ENCODE measurements at places on chromosomes 6 and 20. TPM values are rescaled to one million over a fixed set of nuclear protein-coding genes. Genes with fewer than 3 reads are reported as not detected.

TNFRSF6B gene
- 2.0 TPM for total RNA-seq

LY6G6F gene
- not detected for total RNA-seq

ZKSCAN4 gene
- 6.0 TPM for total RNA-seq

NMBR gene
- not detected for total RNA-seq

LY6G5B gene
- 18.0 TPM for total RNA-seq

SLC22A7 gene
- total RNA-seq, result not detected

TRIM31 gene
- total RNA-seq, result not detected

KCNK16 gene
- not detected for total RNA-seq

LAMA5 gene
- total RNA-seq, result 30.9 TPM

DNA sequence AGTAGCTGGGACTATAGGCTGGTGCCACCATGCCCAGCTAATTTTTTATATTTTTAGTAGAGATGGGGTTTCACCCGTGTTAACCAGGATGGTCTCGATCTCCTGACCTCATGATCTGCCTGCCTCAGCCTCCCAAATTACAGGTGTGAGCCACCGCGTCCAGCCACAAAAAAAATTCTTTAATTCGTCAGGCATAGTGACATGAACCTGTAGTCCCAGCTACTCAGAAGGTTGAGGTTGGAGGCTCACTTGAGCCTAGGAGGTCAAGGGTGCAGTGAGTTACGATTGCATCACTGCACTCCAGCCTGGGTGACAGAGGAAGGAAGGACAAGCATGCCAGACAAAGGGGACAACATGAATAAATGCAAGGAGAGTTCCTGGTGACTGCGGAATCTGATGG, 19.5 kb upstream of the ASXL1 start:
- H3K4me1 ChIP-seq, result no peaks in the 10 kb centered on the region
- no peak for DNase-seq
- no peak overlapping the region for H3K4me3 ChIP-seq
- no peaks in the 10 kb centered on the region for H3K27me3 ChIP-seq
- no peaks in the 10 kb centered on the region for H3K36me3 ChIP-seq

DNA sequence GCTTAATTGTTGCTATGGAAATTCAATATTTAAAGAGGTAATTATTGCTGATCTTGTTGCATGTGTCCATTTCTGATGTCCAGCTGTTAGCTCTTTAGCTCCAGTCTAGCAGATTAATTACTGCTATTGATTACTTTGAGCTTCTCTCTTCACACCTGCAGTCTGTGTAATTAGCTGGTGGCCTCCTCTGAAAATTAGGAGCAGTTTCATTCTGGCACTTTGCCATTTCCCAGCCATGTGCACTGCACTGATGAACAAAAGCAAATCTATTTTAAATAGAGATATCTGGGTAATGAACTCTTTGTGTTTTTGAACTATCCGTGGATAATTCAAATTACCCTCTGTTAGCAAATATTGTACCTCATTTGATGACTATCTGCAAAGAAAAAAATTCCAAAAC, 275.9 kb downstream of the RNF144B start:
- DNase-seq, result no peak
- no peak overlapping the region for H3K27ac ChIP-seq
- H3K27me3 ChIP-seq, result no peaks in the 10 kb centered on the region
- H3K36me3 ChIP-seq, result no peaks in the 10 kb centered on the region

- no peak for DNase-seq
- H3K36me3 ChIP-seq, result no peaks in the 10 kb centered on the region
- H3K27ac ChIP-seq, result no peak overlapping the region
- no peak overlapping the region for H3K4me3 ChIP-seq
These were observed 62.7 kb upstream of the SULF2 start for GRCh38 chr20:47847884-47848485.

DNA sequence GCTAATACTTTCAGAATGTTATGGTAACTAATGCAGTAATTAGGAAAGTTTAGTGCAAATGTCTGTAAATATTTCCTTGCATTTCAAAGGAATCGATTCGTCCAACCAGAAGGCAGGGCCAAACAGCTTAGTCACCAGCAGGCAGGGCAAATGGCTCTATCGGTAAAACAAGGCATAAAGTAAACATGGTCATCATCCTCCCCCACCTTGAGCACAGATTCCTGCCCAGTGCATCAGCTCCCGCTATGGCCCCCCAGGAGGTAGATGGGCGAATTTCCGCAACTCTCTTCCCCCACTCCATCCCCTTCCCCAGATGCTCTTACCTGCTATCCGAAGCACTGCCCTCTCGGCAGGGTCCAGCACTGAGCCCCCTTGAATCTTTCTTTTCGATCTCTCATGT, 103.8 kb upstream of the BEND6 start:
- no peaks in the 10 kb centered on the region for H3K27me3 ChIP-seq
- H3K4me1 ChIP-seq, result peaks cover 5% of the 10 kb centered on the region
- no peaks in the 10 kb centered on the region for H3K36me3 ChIP-seq

GRCh38 chr6:107460083-107460631, 793 bp upstream of the PDSS2 start:
- H3K27me3 ChIP-seq, result no peaks in the 10 kb centered on the region
- peak overlapping the region; percentile 15 for H3K27ac ChIP-seq
- no peak for DNase-seq
- H3K4me3 ChIP-seq, result peak overlapping the region; percentile 92
- H3K4me1 ChIP-seq, result peaks cover 4% of the 10 kb centered on the region

- no peak for DNase-seq
- H3K4me1 ChIP-seq, result no peaks in the 10 kb centered on the region
- H3K4me3 ChIP-seq, result no peak overlapping the region
- no peaks in the 10 kb centered on the region for H3K27me3 ChIP-seq
- H3K36me3 ChIP-seq, result no peaks in the 10 kb centered on the region
These were observed 1.3 kb upstream of the CST9L start for GRCh38 chr20:23569570-23569969.

DNA sequence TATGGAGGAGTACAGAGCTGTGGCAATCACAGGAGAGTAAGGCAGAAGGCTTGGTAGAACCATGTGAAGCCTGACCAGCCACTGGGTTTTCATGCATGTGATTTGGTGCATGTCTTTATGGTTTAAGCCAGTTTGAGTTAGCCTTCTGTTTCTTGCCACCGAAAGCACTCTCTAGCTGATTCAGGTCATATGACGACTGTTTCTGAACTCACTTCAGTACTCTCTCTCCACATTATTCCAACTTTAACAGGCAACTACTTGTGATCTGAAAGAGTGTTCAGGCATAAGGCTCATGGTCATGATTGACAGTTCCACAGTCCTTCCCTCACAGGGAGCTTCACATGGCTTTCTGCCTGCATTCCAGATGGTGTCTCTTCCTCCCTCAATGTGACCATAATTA, 63.3 kb upstream of the TAB2 start:
- no peaks in the 10 kb centered on the region for H3K27me3 ChIP-seq
- H3K4me3 ChIP-seq, result no peak overlapping the region
- no peak overlapping the region for H3K27ac ChIP-seq

DNA sequence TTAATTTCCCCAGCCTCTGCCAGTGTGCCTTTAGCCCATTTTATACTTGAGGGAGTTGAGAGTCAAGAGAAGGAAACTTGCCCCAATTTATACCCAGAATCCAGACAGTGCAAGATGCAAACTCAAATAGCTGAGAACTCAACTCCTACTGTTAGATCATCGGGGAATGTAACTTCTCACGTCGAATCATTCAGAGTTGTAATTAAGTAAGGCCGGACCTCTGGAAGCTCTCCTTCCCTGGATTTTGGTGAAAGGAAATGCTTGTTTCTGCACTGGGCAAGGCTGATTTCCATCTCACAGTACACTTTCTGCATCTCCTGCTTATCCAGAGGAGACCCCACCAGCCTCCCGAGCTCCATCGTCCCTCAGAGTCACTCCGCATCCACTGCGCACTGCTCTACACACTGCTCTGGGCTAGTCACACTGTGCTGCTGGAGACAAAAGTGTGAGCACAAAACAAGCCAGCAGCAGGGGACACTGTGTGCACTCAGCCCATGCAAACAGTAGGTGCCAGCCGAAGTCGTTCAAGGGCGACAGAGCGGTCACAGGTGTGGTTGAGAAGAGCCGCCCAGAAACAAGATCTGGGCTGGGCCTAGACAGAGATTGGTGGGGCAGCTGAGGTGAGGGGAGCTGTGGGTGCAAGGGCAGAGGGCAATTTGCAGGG, 150.4 kb upstream of the QKI start:
- no peak overlapping the region for H3K4me3 ChIP-seq
- peaks cover 1% of the 10 kb centered on the region for H3K4me1 ChIP-seq
- H3K27ac ChIP-seq, result no peak overlapping the region
- no peaks in the 10 kb centered on the region for H3K27me3 ChIP-seq
- no peaks in the 10 kb centered on the region for H3K36me3 ChIP-seq
- DNase-seq, result no peak

- no peak for DNase-seq
- H3K4me1 ChIP-seq, result peaks cover 7% of the 10 kb centered on the region
- no peaks in the 10 kb centered on the region for H3K27me3 ChIP-seq
- no peak overlapping the region for H3K27ac ChIP-seq
These were observed 194.1 kb downstream of the ARID1B start for GRCh38 chr6:156971153-156971885.

DNA sequence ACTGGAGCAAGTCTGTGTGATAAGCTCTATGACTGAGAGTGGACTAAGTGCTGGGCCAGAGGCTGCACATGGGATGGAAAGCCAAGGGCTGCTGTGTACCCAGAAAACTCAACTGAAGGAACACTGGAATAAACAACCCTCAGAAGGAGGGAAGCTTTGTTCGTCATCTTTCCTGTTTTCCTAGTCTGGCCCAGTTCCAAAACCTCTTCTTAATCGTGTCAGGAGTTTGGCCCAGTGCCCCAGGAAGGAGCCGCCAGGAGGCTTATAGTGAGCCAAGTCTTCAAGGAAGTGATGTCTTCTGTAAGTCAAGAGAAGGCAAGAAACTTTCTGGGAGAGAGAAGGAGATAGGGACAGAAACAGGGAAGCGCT, 23.3 kb upstream of the TOP1 start:
- peaks cover 4% of the 10 kb centered on the region for H3K4me1 ChIP-seq
- no peaks in the 10 kb centered on the region for H3K27me3 ChIP-seq
- peak; percentile 76 for DNase-seq
- peak overlapping the region; percentile 25 for H3K27ac ChIP-seq
- no peaks in the 10 kb centered on the region for H3K36me3 ChIP-seq
- H3K4me3 ChIP-seq, result no peak overlapping the region

DNA sequence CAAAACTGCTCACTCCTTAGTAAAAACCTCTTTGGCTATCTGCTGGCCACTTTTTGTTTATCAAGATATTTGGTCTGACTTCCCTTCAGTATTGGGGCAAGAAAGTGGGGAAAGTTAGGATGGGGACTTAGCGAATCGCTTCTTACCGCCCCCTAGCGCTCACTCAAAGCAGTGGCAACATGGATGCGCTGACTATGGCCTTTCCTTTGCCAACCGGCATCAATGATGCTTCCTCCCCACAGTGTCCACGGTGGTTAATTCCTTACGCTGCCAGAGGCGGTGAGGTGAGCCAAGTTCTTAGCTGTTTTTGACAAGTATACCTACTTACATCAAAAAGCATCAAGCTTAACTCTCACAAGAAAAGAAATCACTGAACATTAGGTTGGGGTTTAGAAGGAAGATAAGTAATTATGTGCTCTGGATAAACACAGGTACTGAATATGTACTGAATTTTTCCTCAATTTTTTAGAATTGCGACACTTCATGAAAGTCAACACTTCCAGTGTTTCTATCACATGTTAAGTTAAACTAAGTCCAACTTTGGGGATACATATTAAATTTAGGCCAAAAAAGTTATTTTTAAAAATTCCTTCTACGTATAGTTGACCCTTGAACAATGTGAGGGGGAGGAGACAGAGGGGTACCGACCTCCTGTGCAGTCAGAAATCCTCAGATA, 86.7 kb downstream of the GMDS start:
- no peak overlapping the region for H3K27ac ChIP-seq
- H3K27me3 ChIP-seq, result peaks cover 3% of the 10 kb centered on the region
- DNase-seq, result no peak
- H3K36me3 ChIP-seq, result no peaks in the 10 kb centered on the region
- no peak overlapping the region for H3K4me3 ChIP-seq
- peaks cover 2% of the 10 kb centered on the region for H3K4me1 ChIP-seq

- H3K4me3 ChIP-seq, result peak overlapping the region; percentile 84
- H3K27me3 ChIP-seq, result no peaks in the 10 kb centered on the region
- H3K27ac ChIP-seq, result peak overlapping the region; percentile 84
- DNase-seq, result no peak
These were observed 828 bp downstream of the ASCC3 start for GRCh38 chr6:100880149-100880852.

DNA sequence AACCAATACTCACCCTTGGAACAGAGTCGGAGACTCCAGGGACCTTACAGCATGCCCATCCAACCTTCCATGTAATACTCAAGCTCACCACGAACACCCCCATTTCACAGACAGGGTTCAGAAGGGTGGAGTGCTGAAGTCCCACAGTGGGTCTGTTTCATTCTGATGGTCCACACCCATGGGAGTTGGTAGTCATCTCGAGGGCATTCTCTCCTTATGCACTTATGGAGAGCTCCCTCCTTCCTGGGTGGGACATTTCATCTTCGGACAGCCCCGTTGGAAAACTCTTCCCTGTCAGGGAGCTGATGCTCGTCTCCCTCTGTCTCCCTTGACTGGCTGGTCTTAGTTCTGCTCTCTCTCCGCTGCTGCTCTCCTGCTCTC, 38.9 kb downstream of the COX4I2 start:
- H3K27ac ChIP-seq, result no peak overlapping the region
- H3K36me3 ChIP-seq, result no peaks in the 10 kb centered on the region
- no peaks in the 10 kb centered on the region for H3K27me3 ChIP-seq
- H3K4me3 ChIP-seq, result no peak overlapping the region
- DNase-seq, result no peak
- peaks cover 36% of the 10 kb centered on the region for H3K4me1 ChIP-seq

DNA sequence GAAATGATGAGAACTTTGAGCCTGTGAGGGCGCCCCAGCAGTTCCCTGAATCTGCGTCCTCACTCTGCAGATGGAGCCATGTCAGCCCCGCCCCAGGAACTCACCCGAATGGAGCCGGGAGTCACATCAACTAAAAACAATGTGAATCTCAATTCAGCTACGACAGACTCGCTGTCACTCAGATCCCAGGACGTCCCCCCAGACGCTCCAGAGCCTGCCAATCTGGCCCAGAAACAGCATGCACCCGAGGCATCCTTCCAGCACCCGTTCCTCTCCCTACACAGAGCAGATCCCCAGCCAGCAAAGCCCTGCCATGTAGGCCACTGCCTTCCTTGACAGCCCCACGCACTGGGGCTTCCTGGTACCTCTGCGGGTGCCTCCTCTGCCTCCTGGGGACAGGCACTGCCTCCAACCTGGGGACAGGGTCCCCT, 248.0 kb downstream of the TTLL2 start:
- peaks cover 13% of the 10 kb centered on the region for H3K4me1 ChIP-seq
- H3K4me3 ChIP-seq, result peak overlapping the region; percentile 6
- H3K36me3 ChIP-seq, result no peaks in the 10 kb centered on the region
- no peak for DNase-seq

GRCh38 chr20:25669826-25670422, 26.7 kb downstream of the ZNF337 start:
- H3K27me3 ChIP-seq, result no peaks in the 10 kb centered on the region
- no peak for DNase-seq
- no peaks in the 10 kb centered on the region for H3K36me3 ChIP-seq

GRCh38 chr6:137631323-137631722, 137.1 kb upstream of the OLIG3 start:
- H3K36me3 ChIP-seq, result no peaks in the 10 kb centered on the region
- no peaks in the 10 kb centered on the region for H3K27me3 ChIP-seq
- DNase-seq, result no peak
- H3K4me1 ChIP-seq, result no peaks in the 10 kb centered on the region
